ENCODE measurements at places on chromosomes 11 and 22.

GRCh38 chr11:112292785-112293407 lies 32.2 kb upstream of the PLET1 start:
- DNase-seq: no peak

DNA sequence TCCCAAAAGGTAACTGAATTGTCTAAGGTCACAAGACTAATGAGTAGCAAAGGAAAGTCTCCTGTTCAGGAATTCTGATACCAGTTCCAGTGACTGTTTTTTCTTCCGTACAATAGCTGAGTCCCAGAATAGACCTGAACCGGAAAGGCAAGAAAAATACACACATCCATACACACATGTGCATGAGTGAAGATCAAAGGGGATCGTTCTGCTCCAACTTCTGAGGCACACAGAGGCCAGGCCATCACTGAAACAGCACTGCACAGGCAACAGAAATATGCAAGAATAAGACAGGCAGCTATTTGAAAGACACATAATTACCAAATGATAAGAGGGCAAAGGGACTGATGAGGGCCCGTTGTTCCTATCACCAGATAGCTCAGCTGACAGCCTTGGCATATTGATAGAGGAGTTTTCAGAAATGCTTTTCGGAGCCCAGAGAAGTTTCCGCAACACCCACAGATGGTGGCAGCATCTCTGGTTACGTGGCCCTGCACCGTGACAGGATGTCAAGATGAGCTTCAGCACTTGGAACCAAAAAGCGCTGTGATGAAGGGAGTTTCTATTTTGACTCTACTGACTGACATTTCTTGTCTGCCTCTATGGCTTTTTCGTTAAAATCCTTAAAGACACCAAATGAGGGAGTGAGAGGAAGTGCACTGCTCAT lies 280.6 kb downstream of the LARGE1 start:
- no peak for DNase-seq

- no peak for DNase-seq
These were observed 34.4 kb downstream of the PRDM11 start for GRCh38 chr11:45180848-45181192.

DNA sequence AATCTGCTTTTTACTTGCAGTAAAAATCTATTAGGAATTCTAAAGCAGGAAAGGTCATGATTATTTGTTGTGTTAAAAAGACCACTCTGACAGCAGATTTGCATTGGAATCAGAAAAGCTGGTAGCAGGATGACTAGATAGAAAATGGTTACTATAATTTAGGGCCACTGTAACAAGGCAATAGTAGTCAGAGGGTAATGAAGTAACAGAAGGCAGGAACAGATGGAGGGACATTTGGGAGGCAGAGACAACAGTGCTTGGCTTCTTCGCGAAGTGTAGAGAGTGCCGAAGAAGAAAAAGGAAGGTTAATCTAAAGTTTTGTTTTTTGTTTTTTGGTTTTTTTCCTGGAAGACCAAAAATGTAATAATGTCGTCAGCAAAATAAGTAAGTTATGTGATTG lies 129.8 kb upstream of the SLC5A12 start:
- no peak for DNase-seq

DNA sequence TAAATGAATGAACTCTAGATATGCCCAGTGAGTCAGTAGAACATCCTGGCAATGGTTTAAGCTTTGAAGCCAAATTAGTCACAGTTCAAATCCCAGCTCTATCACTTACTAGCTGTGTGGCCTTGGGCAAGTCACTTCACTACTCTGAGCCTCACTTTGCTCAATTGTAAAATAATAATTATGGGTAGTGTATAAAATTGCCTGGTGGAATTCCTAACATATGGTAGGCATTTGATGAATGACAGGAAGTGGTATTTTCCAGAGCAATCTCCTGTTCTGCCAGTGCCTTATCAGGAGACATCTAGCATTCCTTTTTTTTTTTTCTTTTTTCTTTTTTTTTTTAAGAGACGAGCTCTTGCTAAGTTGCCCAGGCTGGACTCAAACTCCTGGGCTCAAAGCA lies 13.0 kb downstream of the SCN4B start:
- DNase-seq: no peak

DNA sequence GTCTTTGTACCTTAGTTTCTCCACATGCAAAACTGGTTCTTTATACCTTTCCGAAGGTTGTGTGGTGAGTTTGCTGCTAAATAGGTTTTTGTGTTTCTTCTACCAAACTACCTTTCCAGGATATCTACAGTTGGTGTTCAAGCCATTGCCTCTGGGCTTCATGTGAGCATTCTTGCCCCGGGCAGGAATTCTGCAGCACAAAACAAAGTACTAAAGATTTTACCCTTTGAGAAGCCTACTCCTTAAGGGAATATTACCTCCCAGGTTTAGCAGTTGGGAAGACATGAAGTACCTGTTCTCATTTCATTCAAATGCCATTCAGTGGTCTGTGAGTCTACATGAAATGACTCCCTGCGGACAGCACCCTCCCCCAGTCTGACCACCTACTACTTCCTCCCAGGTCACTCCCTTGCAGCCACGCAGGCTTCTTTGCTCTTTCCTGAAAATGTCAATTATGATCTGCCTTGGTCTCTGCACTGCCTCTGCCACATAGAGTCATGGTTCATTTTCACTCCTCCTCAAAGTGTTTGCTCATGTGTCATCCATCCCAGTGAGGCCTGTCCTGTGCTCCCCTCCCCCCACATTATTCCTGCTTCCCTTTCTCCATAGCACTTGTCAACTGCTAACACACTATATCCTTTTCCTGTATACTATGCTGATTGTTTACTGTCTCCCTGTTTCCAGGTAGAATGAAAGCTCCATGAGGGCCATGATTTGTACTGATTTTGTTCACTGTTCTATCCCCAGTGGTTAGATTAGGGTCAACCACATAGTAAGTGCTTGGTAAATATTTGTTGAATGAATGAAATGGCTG lies 36.9 kb downstream of the PACS1 start:
- no peak for DNase-seq

DNA sequence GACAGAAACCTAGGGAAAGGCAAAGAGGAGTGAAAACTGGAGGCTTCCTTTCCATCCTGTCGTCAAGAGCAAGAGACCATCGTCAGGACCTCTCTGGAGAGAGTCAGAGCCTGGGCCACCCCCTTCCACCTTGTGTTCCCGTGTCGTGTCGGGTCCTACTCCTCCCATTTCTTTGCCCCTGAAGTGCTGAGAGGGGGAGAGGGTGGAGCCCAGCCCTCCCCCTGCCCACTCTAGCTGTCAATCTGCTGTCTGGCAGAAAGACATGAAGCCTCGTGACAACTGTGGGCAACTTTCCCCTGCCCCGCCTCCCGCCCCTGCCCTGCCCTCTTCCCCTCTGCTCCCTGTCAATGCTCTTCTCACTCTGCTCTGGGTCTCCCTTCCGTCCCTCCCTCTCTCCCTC lies 20.6 kb downstream of the ANKK1 start:
- DNase-seq: no peak

DNA sequence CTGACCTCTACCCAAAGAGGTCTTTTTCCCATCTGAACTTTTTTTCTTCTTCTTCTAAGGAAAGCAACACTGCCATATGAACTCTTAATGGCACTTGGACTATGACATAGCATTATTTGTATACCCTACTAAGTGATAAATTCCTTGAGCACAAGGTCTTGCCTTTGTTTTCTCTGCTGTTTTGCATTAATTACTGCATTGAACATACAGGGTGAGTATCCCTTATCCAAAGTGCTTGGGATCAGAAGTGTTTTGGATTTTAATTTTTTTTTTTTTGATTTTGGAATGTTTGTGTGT lies 48.8 kb downstream of the BID start:
- no peak for DNase-seq

- no peak for DNase-seq
These were observed at the start of gene MICAL3 for GRCh38 chr22:18024276-18024939. Gene MICAL3 (minus strand): TSS chr22:18024561. CDS start chr22:17906812, 117,749 bp downstream.

- no peak for DNase-seq
These were observed 60.5 kb downstream of the CYB5R2 start for GRCh38 chr11:7612661-7613393.

DNA sequence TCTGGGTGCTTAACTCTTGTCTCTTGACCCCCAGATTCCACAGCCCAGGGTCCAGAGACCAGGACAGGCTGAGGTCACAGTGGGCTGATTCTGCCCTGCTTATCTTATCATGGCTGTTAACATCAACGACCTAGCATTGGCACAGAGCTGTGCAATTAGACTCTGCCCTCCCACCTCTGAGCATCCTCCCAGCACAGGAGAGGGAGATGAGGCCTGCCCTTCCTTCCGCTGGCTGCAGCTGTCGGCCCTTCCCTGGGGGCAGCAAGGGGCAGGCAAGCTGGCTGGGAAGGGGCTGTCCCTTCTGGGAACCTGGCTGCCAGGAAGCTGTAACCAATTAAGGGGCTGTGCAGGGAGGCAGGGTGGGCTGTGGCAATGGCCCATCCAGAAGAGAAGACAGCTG lies 22.5 kb downstream of the LRRC10B start:
- no peak for DNase-seq

DNA sequence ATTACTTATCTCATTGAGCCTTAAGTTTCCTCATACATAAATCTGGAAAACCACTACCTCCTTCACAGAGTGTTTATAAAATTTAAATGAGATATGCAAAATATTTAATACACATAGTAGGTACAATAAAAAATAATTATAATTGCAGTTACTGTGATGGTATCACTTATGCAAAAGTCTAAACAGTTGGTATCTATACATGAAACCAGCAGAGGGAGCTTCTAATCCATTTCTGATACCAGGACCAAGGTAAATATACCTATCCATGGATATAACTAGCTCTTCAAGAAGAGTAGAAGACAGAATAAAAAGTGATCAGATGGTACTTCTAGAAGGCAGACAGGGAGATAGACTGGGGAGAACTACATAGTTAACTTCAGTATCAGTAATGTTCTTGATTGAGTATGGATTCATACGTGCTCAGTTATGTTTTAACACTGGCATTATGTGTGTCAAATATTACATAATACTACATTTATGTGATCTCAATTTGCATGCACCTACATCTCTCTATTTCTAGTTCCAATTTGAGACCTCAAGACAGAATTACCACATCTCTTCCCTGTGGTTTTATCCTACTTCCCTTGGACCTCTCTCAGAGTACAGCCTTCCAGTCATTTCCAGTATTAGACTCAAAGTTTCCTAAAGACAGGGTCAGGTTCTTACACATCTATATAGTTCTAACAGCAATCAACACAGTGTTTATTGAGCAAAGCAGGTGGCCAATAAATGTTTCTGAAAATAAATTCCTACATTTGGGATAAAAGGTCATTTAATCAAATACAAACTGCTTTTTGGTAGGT lies 13.7 kb upstream of the TSG101 start:
- no peak for DNase-seq

GRCh38 chr11:104625246-104625645 lies 273.0 kb downstream of the CASP12 start:
- no peak for DNase-seq

- no peak for DNase-seq
These were observed 159.7 kb downstream of the FAT3 start for GRCh38 chr11:92384358-92384757.

DNA sequence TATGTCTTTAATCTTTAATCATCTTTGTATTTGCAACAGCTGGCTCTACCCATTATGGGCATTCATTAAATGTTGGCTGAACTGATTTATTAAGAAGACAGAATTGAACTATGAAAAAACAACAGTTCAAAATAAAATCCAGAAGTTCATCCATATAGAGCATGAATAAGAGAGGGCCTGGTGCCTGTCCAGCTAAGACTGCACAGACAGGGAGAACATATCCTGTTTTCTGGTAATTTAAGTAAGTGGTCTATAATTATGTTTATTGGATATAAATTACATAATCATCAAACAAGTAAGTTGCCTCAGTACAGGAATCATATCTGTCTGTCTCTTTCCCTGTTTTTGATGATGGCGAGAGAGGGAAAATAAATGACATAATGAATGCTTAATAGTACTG lies 137.2 kb downstream of the RBFOX2 start:
- no peak for DNase-seq

DNA sequence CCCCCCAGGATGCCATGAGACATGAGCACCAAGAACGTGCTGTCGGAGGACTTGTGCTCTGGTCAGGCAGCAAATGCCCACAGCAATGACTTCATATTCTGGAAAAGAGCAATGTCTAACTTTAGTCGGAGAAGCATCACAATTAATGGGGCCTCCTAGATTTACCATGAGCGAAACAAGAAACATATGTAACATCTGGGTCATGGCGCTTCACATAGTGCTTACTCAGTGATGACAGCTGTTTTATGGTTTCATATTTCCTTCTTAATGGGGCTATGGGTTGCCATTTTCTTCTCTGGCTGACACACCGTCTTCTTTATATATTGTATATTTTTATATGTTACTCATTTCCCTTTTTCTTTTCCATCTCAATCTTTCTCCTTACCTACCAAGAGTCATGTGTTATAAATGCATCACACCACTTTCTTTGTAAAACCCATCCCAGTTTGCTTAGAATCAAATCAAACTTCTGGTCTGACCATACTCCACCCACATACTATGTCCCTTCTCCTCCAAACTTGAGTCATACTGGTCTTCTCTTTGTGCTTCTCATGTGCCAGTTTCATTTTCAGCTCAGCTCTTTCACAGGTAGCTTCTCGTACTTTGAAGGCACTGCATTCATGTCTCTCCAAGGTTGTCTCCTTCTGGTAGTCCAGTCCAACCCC lies 9.4 kb upstream of the CASP12 start:
- no peak for DNase-seq

GRCh38 chr22:48362721-48363404 lies 1464.8 kb downstream of the BRD1 start:
- no peak for DNase-seq

- DNase-seq: no peak
These were observed 17.3 kb downstream of the TSPO start for GRCh38 chr22:43168471-43169309.

GRCh38 chr11:116509551-116509950 lies 263.2 kb downstream of the BUD13 start:
- DNase-seq: no peak

GRCh38 chr11:4467811-4468606 lies 14.4 kb upstream of the OR52K1 start:
- no peak for DNase-seq

DNA sequence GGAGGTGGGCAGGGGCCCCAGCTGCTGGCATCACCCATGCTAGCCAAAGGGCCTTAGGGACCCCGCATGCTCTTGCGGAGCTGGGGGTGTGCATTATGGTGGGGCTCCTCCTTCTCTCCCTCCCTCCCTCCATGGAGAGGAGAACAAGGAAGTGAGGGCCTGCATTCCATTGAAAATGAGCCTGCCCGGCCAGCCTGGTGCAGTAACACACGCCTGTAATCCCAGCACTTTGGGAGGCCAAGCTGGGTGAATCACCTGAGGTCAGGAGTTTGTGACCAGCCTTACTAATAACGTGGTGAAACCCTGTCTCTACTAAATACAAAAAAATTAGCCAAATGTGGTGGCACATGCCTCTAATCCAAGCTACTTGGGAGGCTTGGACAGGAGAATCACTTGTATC lies 22.4 kb downstream of the SNAP29 start:
- no peak for DNase-seq
